Astrocyte of the spinal cord (primary cell): ENCODE measurements at places on chromosomes 3 and 15.
A peak's percentile ranks its signal among the peaks of the same experiment; 100 is the strongest.

DNA sequence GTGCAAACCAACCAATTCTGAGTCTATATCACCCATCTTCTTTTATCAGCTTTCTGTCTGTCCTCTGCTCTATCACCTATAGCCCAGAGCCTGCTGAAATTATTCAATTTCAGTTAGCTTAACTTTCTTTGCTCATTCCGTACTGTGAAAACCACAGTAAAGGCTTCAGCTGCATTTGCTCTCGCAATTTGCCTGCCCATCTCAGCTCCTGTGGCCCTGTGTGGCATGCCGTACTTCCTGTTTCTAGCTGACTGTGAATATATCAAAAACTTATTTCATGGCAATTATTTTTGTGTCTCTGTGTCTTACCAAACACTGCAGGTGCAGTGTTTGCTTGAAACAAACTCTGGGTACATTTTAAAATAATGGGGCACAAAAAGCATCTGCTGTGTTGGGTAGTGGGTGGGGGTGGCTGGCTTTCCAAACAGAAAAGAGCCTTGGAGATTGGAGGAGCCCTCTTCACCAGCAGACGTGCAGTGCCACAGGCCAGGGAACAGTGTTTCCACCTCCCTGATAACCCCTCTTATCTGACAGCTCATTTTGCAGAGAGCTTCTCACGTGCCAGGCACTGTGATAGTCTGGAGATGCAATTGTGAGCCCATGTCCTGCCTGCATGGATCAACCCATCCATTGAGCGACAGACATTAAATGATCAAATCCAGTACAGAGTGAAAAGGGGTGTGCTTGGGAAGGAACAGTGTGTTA is 45.2 kb downstream of the GASK1A start:
- no peak for DNase-seq

- DNase-seq: no peak
Observed at GRCh38 chr15:73724212-73724611, 28.9 kb downstream of the INSYN1 start.

DNA sequence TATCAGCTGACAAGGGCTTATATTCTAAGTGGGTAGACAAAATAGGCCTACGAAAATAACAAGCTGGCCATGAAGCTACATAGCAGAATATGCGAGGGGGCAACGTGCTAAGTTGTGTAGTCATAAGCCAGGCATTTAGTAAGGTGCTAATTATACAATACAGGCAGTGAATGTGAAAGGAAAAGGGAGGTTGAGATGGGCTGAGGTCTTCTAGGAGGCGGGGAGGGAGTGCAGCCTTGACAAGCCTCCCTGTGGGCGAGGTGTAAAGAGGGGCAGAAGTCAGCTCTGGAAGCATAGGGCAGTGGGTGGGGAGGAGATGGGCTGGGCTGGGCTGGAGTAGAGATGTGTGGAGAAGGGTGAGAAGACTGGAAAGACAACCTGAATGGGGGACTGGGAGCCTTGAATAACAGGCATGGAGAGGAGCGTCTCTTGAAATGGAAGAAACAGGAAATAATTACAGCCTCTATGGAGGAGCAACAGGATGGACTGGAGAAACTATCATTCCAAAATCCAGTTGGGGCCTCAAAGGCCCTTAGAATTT is 1.2 kb downstream of the TIGIT start:
- no peak for DNase-seq

DNA sequence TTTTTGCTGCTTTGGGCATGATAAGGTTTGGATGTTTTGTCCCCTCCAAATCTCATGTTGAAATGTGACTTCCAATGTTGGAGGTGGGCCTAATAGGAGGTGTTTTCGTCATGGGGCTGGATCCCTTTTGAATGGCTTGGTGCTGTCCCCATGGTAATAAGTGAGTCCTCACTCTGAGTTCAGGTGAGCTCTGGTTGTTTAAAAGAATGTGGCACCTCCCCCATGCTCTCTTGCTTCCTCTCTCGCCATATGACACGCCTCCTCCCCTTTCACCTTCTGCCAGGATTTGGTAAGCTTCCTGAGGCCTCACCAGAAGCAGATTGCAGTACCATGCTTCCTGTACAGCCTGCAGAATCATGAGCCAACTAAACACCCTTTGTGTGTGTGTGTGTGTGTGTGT is 255.5 kb downstream of the EPHB1 start:
- no peak for DNase-seq

- peak; percentile 14 for DNase-seq
Observed at GRCh38 chr3:42377681-42378080, 32.7 kb downstream of the LYZL4 start.

GRCh38 chr3:158974904-158975303 is 173.1 kb downstream of the MFSD1 start:
- no peak for DNase-seq

- DNase-seq: no peak
Observed at GRCh38 chr3:94429517-94429916, 366.7 kb downstream of the NSUN3 start.
